ENCODE measurements at places on chromosomes 7 and 10.

DNA sequence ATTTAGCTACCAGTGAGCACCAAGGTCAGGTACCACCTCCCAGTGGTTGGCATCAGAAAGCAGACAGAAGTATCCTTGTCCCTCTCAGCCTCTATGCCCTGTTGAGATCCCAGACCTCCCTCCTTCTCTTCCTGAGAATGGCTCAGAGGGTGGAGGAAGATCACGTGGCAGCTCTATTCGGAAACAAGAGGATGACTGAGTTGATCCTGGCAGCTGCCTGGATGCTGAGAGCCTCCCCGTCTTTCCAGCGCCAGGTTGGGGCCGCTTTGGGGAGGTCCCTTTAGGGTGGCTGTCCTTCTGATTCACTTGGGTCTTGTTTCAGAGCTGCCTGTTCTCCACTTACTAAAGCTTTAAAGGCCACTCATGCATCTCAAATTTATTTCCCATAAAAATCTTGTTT lies 36.9 kb upstream of the NPFFR1 start:
- DNase-seq: no peak

GRCh38 chr7:155291045-155291530 lies 6.6 kb upstream of the INSIG1 start:
- DNase-seq: no peak

- DNase-seq: peak; percentile 9
Observed at GRCh38 chr10:76632767-76633051, 1004.9 kb downstream of the KCNMA1 start.

GRCh38 chr7:100191775-100192174 lies 14.1 kb downstream of the STAG3 start:
- DNase-seq: no peak

GRCh38 chr10:53013201-53013810 lies 240.7 kb upstream of the MBL2 start:
- DNase-seq: no peak

DNA sequence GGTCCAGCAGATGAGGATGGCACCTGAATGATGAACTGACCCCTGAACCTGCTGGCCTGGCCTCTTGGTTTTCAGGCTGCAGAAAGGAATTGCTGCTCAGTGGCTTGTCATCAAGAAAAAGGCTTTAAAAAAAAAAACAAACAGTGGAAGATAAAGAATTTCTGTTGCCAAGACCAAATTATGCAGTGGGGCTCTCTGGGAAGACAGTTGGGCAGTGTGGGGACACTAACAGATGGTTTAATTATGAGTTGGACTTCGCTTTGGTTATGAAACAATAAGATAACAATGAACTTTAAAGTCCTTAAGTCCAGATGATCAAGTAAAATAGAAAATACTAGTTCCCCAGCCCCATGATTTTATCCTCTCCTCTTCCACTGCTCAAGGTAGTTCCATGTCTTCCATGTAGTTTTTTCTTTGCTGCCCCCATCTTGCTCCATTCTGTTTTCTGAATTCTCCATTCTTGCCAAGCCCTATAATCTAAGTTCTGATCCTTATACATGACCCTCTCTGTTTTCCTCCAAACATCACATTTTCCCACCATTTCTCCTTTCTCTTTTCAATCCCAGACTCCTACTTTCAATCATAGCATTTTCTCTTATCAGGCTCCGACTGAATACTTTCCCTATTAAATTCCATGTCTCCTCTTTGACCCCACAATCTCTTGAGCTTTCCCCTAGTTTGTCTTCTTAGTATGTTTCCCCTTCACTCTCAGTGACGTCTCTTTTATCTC lies 52.6 kb downstream of the ANK3 start:
- no peak for DNase-seq

GRCh38 chr10:50514995-50515394 lies 108.8 kb downstream of the SGMS1 start:
- DNase-seq: no peak

GRCh38 chr7:137395420-137395819 lies 51.9 kb upstream of the PTN start:
- no peak for DNase-seq

GRCh38 chr10:119688033-119688508 lies 36.9 kb downstream of the BAG3 start:
- DNase-seq: no peak

DNA sequence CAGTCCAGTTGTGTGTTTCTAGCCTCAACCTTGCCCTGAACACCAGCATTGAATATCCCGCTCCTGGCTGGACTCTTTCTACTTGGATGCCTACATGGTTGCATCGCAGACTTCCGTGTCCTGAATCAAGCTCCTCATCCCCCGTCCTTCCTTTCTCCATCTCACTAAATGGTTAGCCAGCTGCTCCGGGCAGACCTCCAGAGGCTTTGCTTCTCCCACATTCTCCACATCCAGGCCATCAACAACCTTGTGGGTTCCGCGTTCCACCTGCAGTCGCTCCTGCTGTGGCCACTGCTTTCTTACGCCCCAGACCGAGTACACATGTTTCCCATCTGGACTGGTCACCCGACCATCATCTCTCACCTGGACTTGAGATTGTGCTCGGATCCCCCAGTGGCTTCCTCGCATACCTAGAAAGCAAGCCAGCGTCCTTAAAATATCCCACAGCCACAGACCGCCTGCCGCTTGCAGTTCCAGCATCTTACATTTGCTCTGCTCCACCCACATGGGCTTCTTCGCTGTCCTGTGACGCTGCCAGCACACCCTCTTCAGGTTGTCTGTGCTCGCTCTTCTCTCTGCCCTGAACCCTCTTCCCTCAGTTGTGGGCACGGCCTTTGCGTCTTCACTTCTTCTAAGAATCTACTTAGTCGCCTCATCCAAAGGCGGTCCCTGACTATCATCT lies 25.9 kb downstream of the CELF2 start:
- DNase-seq: no peak

DNA sequence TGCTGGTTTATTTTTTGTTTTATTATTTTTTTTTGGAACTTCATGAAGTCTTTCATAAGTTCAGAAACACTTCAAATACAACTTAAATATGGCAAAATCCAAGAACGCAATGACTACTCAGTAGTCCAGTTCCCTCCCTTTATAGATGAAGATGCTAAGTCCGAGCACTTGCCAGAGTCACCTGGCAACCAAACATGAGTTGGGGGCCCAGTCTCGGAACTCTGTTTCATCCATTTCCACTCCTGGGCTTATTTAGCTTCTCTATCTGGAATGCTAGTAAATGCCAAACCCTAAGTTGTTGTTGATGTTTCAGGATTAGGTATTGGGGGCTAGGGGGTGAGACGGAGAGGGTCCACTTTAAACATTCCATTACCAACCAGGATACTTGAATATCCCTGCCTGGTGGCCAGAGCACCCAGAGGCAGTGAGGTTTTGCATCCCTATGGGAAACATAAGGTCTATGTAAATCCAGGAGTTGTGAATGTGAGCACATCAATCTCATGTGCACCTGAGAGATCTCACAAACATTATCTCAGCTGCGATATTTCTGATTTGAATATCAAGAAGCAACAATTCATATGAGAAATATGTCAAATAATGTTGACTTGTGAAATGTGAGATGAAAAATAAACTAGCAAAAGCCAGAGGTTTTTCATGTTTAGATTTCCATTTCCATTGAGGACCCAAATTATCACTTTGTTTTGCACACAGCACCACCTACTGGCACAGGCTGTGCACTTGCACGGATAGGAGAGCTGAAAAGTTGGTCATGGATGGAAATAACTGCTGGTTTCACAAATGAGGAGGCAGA lies 129.3 kb downstream of the PKD1L1 start:
- no peak for DNase-seq

Measured in T-helper 2 cell (primary cell).